ENCODE measurements at places on chromosomes 16 and 17. TPM values are rescaled to one million over a fixed set of nuclear protein-coding genes. Genes with fewer than 3 reads are reported as not detected.

The NSF gene
- total RNA-seq, result 45.5 TPM

The CNTNAP4 gene
- total RNA-seq, result not detected

The SYNGR2 gene
- 35.1 TPM for total RNA-seq

The SHBG gene
- total RNA-seq, result not detected

The KRTAP9-7 gene
- total RNA-seq, result not detected

The CIITA gene
- total RNA-seq, result 21.2 TPM

The MYH1 gene
- not detected for total RNA-seq

The TMC7 gene
- total RNA-seq, result 0.87 TPM

The KRTAP17-1 gene
- total RNA-seq, result not detected

The ETV4 gene
- not detected for total RNA-seq

The TMEM132E gene
- 0.55 TPM for total RNA-seq

The FADS6 gene
- not detected for total RNA-seq

The ACAP1 gene
- total RNA-seq, result 12.8 TPM

The AOC3 gene
- 24.9 TPM for total RNA-seq

The CHST5 gene
- total RNA-seq, result 3.6 TPM

The ACSM5 gene
- not detected for total RNA-seq

The C16orf92 gene
- total RNA-seq, result not detected

The CA5A gene
- total RNA-seq, result not detected

The SOST gene
- total RNA-seq, result not detected

The RNF157 gene
- 11.6 TPM for total RNA-seq

The MMP25 gene
- total RNA-seq, result not detected

The RMI2 gene
- total RNA-seq, result 13.9 TPM

The MFAP4 gene
- total RNA-seq, result 116 TPM

The VKORC1 gene
- total RNA-seq, result 35.0 TPM

The SLC5A10 gene
- total RNA-seq, result not detected

The KRTAP1-5 gene
- total RNA-seq, result not detected

The DRC3 gene
- 1.1 TPM for total RNA-seq

The PRR35 gene
- not detected for total RNA-seq

The CTRB1 gene
- total RNA-seq, result not detected

The RAD51C gene
- not detected for total RNA-seq

The ENPP7 gene
- total RNA-seq, result not detected

The LPO gene
- total RNA-seq, result not detected

The KCNJ12 gene
- under 0.01 TPM for total RNA-seq

The CSH1 gene
- total RNA-seq, result not detected

The GPR142 gene
- total RNA-seq, result not detected

The CRHR1 gene
- not detected for total RNA-seq

The ARL17B gene
- 15.6 TPM for total RNA-seq

The OR4D1 gene
- total RNA-seq, result not detected

The CFDP1 gene
- 37.7 TPM for total RNA-seq

The MYH10 gene
- 104 TPM for total RNA-seq

The CTRB2 gene
- not detected for total RNA-seq

The CMTM2 gene
- total RNA-seq, result not detected

The CALB2 gene
- 1.4 TPM for total RNA-seq

The TPSD1 gene
- not detected for total RNA-seq

The GGT6 gene
- 11.4 TPM for total RNA-seq

The FBXO39 gene
- 0.73 TPM for total RNA-seq

The MT1F gene
- total RNA-seq, result 73.3 TPM

The COTL1 gene
- 40.3 TPM for total RNA-seq

The TSPOAP1 gene
- 11.6 TPM for total RNA-seq

The APOBR gene
- 1.1 TPM for total RNA-seq

The FA2H gene
- total RNA-seq, result 1.8 TPM

The GLIS2 gene
- total RNA-seq, result 3.2 TPM

All from stomach (tissue), 19 donors.